ENCODE measurements at places on chromosomes 11 and 22. TPM values are rescaled to one million over a fixed set of nuclear protein-coding genes. Genes with fewer than 3 reads are reported as not detected.

Gene KDELR3
- total RNA-seq, result 9.6 TPM

DNA sequence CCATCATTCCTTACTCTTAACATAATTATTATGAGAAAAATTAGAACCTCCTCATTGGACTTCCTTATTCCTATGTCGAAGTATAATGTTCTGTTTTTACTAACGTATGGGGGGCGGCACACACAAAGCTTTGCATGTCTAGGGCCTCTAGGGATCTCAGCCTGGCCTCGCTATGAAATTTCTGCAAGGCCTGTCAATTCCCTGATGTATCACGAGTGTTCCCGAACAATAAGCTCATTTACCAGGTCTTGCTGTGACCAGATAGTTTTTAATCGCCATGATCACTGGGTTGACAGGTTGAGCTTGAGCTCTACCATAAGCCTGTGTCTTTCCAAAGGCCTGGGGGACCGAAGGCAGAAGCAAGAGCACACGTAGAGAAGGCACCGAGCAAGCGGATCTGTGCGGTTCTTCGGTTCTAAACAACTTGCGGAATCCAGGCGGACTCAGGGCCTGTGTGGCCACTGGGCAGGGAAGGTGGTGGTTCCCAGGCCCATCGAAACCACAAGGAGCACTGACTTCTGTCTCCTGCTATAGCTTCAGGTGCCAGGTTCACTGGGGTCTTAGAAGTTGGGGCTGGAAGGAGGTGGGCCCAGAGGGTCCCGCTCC, 10.4 kb upstream of the FXYD2 start:
- no peaks in the 10 kb centered on the region for H3K27me3 ChIP-seq
- H3K27ac ChIP-seq, result no peak overlapping the region
- peaks cover 18% of the 10 kb centered on the region for H3K4me1 ChIP-seq
- no peak overlapping the region for H3K4me3 ChIP-seq
- no peaks in the 10 kb centered on the region for H3K36me3 ChIP-seq

DNA sequence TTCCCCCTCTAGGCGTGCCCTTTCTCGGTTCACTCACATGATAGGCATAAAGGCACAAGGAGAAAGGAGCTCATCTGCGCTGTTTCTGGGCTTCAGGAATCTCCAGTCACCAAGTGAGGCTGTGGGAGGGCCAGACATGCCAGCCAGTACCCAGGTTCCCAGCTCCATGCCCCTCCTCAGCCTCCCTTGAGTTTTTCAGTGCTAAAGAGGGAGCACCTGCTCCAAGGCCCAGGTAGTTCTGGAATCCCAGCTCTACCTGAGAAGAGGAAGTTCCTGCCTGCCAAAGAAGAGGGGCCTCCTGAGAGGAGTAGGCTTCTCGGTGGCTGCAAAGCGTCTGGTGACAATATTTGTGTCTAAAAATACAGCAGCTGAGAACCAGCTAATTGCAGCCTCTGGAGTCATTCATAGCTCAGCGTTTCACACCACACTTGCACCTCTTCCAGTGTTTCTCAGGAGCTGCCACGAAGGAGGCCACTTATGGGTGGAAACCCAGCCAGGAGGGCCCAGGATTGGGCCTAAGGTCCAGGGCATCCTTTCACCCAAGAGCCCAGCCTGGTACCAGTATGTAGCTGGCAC, 197.4 kb downstream of the TRIM29 start:
- H3K27me3 ChIP-seq, result no peaks in the 10 kb centered on the region
- H3K4me1 ChIP-seq, result no peaks in the 10 kb centered on the region
- no peak overlapping the region for H3K4me3 ChIP-seq
- no peak overlapping the region for H3K27ac ChIP-seq
- DNase-seq, result no peak

- H3K4me1 ChIP-seq, result no peaks in the 10 kb centered on the region
- H3K27ac ChIP-seq, result no peak overlapping the region
- H3K36me3 ChIP-seq, result peaks cover 54% of the 10 kb centered on the region
These were observed 32.0 kb downstream of the NEFH start for GRCh38 chr22:29512031-29512430.

GRCh38 chr11:10309163-10310093, 4.6 kb downstream of the ADM start:
- peaks cover 35% of the 10 kb centered on the region for H3K4me1 ChIP-seq
- H3K36me3 ChIP-seq, result no peaks in the 10 kb centered on the region
- no peak overlapping the region for H3K4me3 ChIP-seq
- no peak overlapping the region for H3K27ac ChIP-seq

Data from pancreas (tissue), 10 donors.